Uterus (tissue), 4 donors: ENCODE measurements at places on chromosomes 6 and 20. TPM values are rescaled to one million over a fixed set of nuclear protein-coding genes. Genes with fewer than 3 reads are reported as not detected.

DNA sequence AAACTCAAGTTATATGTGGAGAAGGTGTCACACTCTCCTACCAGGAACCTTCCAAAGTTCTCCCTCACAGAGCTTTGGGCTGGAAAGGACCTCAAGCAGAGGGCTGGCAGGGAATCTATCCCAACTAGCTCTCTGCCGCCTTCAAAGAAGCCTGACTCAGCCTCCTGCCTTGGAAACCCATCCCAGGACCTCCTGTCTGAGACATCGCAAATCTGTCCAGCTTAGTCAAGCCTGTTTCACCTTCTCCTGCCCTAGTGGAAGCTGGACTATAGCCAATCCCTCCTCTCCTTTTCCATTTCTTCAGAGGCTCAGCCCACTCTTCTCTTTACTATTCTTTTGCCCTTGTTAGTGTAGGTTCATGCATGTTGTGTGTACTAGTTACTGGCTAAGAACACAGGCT lies 48.2 kb upstream of the FOXP4 start:
- DNase-seq, result no peak

DNA sequence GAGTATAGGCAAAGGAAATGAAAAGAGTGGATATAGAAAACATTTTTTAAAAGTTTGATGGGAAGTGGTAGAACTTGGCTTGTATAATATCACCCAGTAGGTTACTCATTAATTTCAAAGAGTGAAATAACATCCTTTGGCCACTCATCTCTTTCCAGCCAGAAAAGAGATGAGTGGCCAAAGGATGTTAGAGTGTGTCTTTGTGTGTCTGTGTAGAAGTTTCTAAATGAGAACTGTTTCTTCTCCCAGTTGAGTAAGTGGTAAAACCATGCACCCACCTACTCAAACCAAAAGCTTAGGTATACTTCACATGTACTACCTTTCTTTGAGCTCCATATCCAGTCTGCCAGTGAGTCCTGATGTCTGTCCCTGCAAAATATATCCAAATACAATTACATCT lies 47.7 kb upstream of the TMEM244 start:
- DNase-seq, result no peak

DNA sequence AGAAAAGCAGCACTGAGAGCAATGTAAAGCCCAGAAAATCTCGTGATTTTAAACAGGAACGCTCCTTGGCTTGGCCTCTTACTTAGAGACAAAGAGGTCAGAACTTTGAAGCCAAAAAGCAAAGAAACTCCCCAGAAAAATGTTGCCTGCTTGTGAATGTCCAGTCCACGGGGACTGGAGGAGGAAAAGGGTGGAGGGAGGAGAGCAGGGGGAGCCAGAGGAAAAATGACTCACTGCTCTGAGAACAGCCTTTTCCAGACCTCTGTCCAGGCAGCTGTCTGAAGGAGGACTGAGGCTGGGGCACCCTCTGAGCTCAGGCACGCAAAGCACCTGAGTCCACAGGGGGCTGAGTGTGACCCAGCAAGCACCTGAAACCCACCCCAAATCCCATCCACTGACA lies 64.7 kb downstream of the TRAM2 start:
- peak; percentile 74 for DNase-seq

The LHFPL5 gene
- not detected for total RNA-seq

The PM20D2 gene
- 50.3 TPM for total RNA-seq

The C6orf15 gene
- not detected for total RNA-seq

The GUCA1A gene
- total RNA-seq, result not detected
